Non-pigmented ciliary epithelial cell (primary cell): ENCODE measurements at places on chromosomes 16 and 17.

- DNase-seq = no peak
Measured at GRCh38 chr17:18018411-18018921, 20.5 kb downstream of the ATPAF2 start.

GRCh38 chr16:11395949-11396240 lies 50.6 kb downstream of the RMI2 start:
- DNase-seq = no peak

- DNase-seq = no peak
Measured at GRCh38 chr17:2191227-2191626, 112.4 kb downstream of the SMG6 start.

DNA sequence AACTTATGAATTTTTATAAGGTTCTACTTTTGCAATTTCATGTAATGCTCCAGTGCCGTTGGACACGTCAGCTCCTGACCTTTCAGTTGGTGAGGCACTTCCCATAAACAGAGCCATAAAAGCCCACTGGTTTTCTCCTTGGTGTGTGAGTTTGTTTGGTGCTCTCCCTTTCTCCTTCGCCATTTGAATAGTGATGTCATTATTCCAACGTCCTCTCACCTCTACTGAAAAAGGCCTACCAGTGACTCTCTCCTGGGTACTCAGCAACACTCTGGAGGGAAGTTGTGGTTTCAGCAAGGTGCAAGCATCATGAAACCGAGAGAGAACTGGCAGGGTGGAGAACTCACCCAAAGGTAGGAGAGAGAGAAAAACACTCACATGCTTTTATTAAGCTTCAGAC lies 29.6 kb upstream of the HNF1B start:
- DNase-seq = no peak

GRCh38 chr16:89615596-89616090 lies 2.2 kb downstream of the DPEP1 start:
- DNase-seq = no peak

GRCh38 chr17:76293106-76293505 lies 15.0 kb downstream of the QRICH2 start:
- DNase-seq = no peak

DNA sequence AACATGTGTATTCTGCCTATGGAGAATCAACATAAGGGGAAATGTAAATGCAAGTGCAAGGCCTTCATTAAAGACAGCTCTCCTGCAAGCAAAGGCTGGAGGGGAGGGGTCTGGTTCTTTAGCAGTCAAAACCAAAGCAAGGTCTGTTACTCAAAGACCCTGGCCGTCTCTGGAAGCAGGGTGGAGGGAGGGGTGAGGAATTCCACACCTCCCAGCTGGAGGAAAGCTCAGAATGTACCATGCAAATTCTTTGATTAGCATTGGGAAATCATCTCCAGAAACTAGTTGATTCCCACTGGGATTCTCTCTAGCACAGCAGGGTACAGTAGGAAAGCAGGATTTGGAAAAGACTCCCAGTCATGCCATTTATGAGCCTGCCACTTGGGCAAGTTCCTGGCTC lies 77.3 kb upstream of the ASIC2 start:
- no peak for DNase-seq

GRCh38 chr16:71217506-71217905 lies 13.0 kb downstream of the HYDIN start:
- no peak for DNase-seq
